ENCODE measurements at places on chromosomes 3 and 15.

GRCh38 chr3:59692117-59692516 lies 642.3 kb upstream of the CFAP20DC start:
- no peak for DNase-seq

DNA sequence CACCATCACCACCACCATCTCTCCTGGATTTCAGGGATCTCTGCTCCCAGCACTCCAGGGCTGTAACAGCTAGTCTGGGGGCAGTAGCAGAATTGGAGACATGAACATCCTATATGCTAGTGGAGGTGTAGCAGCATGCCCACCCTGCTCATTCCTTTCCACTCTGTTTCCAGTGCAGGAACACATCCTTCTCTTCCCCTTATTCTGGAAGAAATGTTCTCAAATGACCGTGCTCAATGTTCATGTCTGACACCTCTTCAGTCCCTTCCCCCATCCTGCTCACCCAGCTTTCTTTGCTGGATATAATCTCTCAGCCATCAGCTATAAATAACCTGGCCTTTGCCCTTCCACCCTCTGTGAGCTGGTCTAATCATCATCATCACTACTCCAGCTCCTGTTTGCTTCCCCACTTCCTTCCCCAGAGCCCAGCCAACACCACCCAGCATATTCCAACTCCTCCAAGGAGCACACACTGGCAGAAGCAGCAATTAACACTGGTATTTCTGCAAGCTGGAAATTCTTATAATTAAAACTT lies 31.1 kb downstream of the DCLK3 start:
- DNase-seq: no peak

- no peak for DNase-seq
These were observed 8.0 kb upstream of the LTF start for GRCh38 chr3:46472736-46473135.

DNA sequence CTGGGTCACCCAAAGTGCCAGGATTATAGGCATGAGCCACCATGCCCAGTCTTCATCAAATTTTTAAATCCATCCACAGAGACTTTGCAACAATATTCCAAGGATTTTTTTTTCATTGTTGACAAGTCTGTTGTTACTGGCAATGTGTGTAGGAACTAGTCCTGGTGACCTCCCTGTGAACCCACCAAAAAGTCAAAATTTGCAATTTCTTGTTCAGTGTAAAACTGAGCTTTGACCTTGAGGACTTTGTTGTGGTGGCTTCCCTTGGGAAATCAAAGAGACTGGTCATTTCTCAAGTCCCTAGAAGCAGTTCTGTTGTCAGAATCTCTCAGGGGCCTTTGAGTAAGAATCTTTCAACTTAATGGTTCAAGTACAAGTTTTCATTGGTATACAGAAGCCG lies 36.9 kb upstream of the COL8A1 start:
- DNase-seq: no peak

DNA sequence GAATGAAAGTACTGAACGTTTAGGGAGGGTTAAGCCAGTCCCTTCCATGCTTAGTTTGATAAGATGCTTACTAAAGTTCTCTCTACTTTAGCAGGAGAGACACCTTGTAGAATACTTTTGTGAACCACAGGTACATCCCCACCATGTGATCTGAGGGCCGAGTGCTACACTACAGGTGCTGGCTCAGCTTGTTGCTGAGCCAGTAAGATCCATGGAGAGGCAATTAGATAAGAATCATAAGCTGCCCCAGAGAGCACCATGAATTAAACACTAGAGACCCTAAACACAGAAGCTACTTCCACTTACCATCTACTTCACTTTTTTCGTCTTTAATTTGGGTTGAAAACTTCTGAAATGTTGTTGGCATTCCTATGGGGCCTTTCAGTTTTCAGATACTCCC lies 70.5 kb upstream of the GOLGA8B start:
- DNase-seq: no peak

- no peak for DNase-seq
These were observed 25.6 kb upstream of the NLGN1 start for GRCh38 chr3:173371848-173372487.

- no peak for DNase-seq
These were observed 11.6 kb downstream of the H1-8 start for GRCh38 chr3:129554356-129555152.

GRCh38 chr3:54476891-54477290 lies 354.5 kb downstream of the CACNA2D3 start:
- no peak for DNase-seq

DNA sequence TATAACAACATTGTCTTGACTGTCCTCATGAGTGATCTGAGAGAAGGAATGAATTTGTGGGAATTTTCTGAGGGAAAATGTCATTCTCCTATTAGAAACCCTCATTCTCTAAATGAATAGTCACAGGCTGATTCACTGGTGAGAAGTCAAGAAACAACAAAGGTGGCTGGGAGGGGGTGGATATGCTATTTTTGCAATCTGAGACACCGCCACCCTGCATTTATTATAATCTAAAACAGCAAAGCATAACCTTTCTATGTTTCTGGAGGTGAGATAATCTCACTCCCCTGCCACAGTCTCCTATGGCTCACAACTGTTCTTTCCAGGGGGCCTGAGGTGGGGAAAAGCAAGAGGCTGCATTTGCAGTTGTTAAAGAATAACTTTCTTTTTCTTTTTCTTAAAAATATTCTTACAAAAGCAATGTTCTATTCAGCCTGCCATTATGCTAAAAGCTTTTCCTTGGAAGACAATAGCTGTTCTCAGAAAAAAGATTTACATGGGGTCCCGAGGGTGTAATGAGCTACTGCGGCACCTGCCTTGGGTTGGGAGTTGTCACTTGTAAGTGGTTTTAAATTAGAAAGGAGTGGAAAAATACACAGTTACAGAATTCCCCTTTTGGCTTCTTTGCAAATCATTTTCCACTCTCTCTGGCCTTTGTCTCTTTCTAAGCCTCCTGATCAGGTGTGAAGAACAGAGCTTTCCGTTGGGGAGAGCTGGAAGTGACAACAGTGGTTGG lies 220.9 kb downstream of the AGBL1 start:
- DNase-seq: no peak

All from activated T-helper 2 cell treated with anti-CD3 and anti-CD28 coated beads, Interferon-gamma antibody, Interleukin-2, Interleukin-4, amounts not matched to agents 10 μg/mL and 5 μg/mL and 100 μg/mL, durations not matched to agents 14 hours and 24 hours and 36 hours (primary cell).